ENCODE measurements at places on chromosomes 1 and 21. TPM values are rescaled to one million over a fixed set of nuclear protein-coding genes. Genes with fewer than 3 reads are reported as not detected.

PGBD5 gene
- total RNA-seq = 0.68 TPM

CD247 gene
- not detected for total RNA-seq

ST6GALNAC5 gene
- 10.3 TPM for total RNA-seq

CAPN8 gene
- total RNA-seq = 0.14 TPM

Data from nasal cavity respiratory epithelium epithelial cell of viscerocranial mucosa (primary cell).